ENCODE measurements at places on chromosomes 7 and 10.

DNA sequence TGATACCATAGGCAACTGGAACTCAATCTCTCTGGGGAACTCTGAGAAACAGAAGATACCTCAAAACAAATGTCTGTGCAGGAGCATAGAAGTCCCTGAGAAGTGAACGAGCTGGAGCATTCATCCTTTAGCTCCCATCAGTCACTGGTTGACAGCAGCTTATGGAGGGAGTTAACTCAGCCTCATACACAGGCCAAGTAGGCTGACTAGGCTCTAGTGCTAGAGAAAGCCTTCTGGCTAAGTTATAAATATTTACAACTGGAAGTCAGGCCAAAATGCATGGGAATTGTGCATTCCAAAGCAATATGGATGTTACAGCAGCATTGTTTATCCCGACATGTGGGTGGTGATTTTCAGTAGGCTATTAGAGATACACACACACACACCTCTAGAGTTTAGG, 66.5 kb downstream of the ANK3 start:
- DNase-seq = no peak

DNA sequence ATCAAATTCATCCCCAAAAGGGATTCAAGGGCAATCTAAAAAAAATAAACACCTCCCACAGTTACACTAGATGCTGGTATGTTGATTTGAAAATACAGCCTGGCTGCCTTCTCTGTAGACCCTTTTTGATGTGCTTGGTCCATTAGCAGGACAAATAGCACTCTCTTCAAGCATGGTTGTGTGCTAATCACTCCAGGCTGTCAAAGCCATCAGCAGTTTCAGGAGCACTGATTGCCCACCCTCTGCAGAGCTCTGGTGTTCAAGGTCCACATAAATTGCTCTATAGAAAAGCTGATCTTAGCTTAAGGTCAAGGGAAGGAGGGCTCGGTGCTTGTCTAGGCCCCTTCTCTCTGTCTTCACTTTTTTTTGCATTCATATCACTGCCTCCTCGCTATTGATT, 35.4 kb downstream of the PRR15 start:
- DNase-seq = no peak

GRCh38 chr7:69859342-69859741, 261.1 kb downstream of the AUTS2 start:
- DNase-seq = no peak

- no peak for DNase-seq
Observed at GRCh38 chr10:65430979-65431378, 1494.9 kb upstream of the LRRTM3 start.

GRCh38 chr10:84302223-84302622, 26.2 kb upstream of the CCSER2 start:
- DNase-seq = no peak

DNA sequence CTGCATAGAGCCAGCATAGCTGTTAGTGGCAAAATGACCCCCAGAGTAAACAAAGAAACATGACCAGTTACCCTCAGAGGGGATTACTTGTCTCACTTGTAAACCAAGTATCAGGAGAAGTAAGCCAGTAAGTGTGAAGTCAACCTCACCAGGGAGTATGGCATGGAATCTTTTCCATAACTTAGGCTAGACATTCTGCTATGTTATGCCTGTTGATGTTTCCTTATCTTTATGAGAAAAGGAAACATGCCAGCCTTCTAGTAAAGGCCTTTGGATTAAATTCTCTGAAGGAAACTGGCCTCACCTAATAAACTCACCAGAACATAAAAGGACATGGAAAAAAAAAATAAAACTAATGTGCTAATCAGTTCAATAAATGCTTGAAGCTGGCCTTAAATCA, 87.7 kb downstream of the SEM1 start:
- DNase-seq = no peak

- no peak for DNase-seq
Observed at GRCh38 chr7:128399991-128400390, 9.8 kb downstream of the IMPDH1 start.

DNA sequence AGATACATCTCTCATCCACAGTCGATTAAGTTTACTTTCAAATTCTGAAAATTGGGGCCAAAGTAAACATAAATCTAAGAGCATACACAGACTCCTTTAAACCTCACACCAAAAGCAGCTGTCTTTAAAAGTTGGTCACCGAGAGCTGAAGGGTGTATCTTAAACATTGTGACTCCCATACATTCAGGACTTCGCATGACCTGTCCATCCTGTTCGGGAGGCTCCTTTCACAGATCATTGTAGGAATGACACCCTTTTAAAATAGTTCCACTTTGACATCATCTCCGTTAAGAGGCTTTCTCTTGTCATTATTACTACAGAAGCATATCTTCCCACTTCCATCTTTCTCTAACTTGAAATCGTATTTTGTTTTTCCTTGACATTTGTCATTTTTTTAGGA, 440.0 kb downstream of the DNAJB9 start:
- no peak for DNase-seq

DNA sequence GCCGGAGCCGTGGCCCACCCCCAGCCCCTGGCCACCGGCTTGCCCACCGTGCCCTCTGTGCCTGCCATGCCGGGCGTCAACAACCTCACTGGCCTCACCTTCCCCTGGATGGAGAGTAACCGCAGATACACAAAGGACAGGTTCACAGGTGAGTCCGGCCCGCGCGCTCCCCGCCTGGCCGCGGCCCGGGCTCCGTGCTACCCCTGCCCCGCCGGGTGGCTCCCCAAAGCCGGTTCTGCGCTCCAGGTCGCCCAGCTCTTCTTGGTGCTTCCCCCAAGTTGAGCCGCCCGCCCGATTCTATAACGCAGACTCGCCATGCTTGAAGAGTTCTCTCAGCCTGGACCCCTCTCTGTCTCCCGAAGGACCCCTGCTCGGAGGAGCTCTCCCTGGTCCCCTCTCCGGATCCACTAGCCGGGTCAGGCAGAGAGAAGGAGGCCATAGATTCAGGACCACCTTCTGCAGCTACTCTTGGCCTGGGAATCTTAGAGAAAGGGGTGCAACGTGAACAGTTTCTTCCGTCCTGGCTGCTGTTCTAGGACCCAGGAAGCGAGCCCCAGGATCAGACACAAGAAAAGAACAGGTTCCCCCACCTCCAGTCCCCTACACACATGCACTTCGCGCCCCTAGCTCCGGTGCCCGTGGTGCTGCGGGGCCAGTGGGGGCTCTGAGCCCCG, 999 bp downstream of the TLX1 start:
- DNase-seq = no peak

- no peak for DNase-seq
Observed at GRCh38 chr7:6495597-6496262, 48.0 kb upstream of the DAGLB start.

DNA sequence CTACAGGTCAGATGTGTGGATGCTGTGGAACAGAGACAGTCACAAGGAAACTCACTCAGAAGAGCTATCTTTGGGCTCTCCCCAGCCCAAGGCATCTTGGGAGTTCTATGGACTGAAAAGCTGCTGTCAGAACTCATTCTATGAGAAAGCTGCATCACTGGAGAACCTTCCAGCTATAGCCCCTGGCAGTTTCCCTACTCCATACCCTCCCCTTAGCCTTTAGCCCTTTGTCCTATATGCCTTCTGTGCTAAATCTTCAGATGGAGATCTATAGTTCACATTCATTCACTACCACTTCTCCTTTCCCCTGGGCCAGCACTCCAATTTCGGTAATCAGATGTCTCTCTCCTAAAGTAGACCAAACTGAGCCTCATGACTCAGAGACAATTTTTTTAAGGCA, 6.9 kb downstream of the WNT8B start:
- no peak for DNase-seq

Measured in caudate nucleus (tissue), 63 donors.